ENCODE measurements at places on chromosomes 4 and X.

DNA sequence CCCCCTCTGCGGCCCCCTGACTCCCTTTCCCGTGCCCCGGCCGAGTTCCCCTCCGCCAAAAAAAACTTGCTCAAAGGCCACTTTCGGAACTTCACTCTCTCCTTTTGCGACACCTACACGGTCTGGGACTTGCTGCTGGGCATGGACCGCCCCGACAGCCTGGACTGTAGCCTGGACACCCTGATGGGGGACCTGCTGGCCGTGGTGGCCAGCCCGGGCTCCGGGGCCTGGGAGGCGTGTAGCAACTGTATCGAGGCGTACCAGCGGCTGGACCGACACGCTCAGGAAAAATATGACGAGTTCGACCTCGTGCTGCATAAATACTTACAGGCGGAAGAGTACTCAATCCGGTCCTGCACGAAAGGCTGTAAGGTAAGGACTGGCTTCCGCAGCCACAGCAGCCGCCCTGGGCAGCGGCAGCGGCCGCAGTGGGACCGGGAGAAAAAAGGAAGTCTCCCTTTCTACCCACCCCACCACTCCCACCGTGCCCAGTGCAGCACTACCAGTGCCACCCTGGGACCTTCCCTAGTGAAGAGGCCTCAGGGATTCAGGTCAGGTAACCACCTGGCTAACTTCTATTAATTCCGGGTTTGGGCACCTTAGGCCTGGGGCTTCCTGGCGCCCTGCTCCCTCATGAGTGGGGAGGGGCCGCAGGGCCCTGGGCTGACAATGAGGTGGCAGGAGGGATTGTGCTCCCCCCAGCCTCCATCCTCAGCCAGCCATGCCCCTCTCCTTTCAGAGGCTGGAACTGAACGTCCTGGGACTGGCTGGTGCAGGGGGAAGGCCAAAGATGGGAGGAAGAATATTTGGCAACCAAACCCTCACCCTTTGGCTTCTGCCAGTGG lies 1.9 kb downstream of the NALF2 start:
- no peak for DNase-seq

DNA sequence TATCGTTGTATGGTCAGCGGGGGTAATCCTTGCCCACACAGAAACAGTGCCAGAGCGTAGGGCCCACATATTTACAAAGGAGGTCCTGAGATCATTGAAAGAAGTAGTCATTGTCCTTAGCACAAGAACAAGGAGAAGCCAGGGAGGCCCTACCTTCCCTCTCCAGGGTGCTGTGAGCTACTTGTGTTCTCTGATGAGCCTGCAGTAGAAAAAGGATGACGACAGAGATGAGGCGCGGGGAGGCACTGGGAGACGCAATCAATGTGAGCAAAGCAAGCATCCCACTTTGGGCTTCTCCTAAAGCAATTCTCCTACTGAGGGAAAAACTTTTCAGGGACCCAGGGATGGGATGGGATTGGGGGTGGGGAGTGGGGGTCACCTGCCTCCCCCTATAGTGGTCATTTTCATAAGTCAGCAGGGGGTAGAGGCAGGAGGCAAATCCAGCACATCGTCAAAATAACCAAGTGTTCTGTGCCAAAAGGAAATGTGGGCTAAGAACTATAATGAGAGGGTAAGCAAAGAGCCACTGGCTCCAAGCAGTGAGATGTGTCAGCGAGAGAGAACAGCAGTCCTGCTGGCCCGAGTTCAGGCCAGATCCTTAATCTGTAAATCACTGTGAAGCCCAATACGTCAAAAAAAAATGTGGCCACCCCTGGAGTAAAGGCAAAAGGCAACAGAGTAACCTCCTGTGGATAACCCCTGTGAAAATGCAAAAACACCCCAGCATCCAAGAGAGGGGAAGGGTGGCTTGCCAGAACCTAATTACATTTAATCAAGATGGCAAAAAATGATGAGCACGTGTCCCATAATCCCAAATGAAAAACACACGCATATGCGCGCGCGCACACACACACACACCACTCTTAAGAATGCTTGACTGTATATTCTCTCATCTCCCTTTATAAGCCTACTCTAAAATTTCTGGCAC lies 136.6 kb upstream of the HHIP start:
- DNase-seq: no peak

DNA sequence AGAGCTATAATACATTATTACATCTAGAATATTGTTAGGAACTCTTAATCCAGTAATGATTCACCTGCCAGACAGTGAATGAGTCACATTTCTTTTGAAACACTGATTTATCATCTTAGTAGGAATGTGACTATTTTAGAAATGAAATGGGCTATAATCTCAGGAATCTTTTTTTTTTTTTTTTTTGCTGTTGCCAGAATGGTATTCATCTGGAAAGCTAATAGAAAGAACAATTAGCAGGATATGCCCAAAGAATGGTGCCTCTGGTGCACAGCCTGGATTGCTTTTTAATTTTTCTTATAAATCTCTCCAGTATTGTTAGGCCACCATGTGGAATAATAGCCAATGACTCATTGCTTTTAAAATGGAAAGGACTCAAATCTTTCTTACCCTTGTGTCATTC lies 181.1 kb upstream of the SMIM31 start:
- DNase-seq: no peak

DNA sequence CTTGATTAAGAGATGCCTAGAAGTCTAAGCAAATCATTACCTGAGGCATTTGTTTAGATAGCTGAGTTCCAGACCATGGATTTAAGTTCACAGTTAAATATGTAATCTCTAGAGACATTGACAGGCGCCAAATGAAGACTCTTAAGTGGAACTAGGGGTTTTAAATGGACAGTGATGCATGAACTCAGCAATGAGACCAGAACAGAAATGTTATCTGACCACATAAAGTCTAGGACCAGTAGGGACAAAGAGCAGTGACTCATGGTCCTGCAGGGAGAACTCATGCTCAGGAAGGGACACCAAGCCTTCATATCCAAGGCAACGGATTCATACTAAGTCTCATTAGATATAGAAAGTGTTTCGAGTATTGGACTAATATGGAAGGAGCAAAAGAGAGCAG lies 152.3 kb downstream of the PPARGC1A start:
- DNase-seq: no peak

- DNase-seq: no peak
These were observed 3.7 kb upstream of the SPARCL1 start for GRCh38 chr4:87532907-87533306.

DNA sequence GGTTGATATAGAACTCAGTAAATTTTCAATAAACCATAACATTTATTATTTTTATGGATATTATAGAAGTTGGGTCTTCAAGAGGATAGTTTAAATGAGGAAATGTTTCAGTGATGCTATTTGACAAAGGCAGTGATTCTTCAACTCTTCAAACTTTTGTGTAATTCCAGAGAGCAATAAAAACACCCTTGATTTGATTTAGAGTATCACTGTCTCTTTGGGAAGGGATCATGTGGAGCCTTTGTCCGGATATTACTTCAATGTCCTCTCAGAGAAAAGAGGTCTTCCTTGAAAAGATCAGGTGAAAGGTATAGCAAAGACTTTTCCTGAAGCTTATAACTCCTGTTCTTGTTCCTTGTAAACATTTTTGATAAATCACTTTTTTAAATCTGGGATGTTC lies 23.3 kb downstream of the GLRA3 start:
- no peak for DNase-seq

GRCh38 chrX:154818916-154819770 lies 13.9 kb upstream of the MPP1 start:
- DNase-seq: no peak

DNA sequence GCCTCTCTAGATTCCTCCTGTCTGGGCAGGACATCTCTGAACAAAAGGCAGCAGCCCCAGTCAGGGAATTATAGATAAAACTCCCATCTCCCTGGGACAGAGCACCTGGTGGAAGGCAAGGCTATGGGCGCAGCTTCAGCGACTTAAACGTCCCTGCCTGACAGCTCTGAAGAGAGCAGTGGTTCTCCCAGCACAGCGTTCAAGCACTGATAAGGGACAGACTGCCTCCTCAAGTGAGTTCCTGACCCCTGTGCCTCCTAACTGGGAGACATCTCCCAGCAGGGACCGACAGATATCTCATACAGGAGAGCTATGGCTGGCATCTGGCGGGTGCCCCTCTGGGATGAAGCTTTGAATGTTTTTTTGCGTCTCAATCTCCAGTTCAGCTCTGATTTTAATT lies 262.2 kb downstream of the PARM1 start:
- DNase-seq: no peak

DNA sequence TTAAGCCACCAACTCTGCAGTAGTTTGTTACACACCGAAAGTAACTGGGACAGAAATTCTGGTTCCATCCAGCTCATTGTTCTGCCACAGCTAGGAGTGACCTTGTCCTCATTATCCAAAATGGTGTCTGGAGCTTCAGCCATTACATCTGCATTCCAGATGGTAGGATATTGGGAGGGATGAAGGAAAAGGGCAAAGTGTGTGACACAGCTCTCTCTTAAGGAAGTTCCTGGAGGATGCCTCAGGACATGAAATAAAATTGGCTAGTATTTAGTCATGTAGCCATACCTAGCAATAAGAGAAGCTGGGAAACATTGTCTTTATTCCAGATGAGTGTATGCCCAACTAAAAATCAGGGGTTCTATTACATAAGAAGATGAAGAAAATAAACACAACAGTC lies 262.0 kb downstream of the BCOR start:
- no peak for DNase-seq

DNA sequence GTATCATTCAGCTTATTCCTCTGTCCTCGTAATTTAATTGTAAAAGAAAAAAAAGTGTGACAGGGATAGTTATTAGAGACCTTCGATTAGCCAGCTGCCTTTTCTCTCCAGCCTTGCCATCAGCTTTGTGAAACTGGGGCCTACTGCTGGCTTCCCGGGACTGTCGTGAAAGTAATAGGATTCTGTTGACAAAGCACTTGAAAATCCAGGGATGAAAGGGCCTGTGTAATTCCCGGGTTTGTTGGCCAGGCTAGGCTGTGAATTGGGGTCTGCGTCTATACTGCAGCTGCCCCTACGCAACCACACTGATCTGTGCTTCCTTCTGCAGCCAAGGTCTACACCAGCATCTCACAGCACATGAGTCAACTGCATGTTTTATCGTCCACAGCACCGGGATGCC lies 120.4 kb upstream of the SCML1 start:
- no peak for DNase-seq

GRCh38 chrX:71174795-71175194 lies 30.2 kb downstream of the NLGN3 start:
- no peak for DNase-seq

- no peak for DNase-seq
These were observed 108.6 kb upstream of the ARX start for GRCh38 chrX:25124391-25124790.

DNA sequence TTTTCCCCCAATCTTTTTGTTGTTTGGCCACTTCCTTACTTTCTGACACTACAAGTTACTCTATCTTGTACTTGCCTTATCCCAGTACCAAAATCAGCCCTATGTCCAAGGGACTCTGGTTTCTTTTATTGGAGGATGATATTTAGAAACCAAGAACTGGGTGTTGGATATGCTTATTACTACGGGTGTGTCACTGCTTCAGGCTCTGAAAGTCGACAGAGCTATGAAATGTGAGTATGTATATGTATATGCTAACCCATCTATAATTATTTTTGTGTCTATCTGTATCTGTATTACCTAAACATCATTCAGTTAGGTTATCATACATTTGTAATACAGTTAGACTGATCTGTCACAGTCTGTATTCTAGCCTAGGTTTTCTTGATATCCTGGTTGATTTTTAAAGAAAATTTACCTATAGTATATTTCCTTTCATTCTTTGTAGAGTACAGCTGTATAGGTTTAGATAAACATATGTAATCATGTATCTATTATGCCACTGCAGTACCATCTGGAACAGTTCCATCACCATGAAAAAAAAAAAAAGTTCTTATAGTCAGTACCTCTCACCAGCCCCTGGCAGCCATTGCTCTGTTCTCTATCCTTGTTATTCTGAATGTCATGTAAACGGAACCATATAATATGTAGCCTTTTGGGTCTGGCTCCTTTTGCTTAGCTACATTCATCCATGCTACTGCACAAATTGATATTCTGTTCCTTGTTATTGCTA lies 18.1 kb downstream of the SEC24B start:
- DNase-seq: no peak

DNA sequence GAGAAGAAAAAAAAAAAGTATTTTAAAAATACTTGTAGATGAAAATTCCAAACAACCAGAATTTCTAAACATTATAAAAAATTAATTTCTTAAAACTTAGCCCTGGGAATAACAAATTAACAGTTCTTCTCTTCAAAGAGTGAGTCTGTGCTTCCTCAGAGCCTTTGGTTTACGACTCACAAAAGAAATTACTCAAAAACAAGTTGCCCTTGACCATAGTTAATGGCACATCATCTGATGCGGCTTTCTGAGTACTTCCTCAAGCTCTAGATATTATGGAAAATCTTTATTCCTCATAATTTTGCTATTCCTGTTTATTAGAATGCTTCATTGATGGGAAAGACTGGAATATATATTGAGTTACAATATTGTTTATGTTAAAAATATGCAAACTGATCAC lies 23.7 kb downstream of the TAPT1 start:
- DNase-seq: no peak

DNA sequence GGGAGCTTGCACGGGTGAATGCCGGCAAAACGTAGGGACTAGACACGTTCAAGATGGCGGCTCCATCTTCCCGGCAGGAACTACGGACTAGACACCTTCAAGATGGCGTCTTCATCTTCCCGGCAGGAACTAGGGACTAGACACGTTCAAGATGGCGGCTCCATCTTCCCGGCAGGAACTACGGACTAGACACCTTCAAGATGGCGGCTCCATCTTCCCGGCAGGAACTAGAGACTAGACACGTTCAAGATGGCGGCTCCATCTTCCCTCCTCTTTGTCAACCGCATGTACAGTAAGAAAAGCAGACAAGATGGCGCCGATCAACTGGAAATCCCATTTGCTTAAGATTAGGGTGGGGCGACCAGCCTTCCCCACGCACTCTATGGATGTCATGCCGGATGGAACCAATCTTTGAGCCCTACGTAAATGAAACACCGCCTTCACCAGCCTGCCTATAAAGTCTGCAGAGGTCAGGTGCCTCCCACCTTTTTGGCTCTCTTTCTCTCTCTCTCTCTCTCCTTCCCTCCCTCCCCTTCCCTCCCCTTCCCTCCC lies 222.4 kb downstream of the CRLF2 start:
- DNase-seq: peak; percentile 95

DNA sequence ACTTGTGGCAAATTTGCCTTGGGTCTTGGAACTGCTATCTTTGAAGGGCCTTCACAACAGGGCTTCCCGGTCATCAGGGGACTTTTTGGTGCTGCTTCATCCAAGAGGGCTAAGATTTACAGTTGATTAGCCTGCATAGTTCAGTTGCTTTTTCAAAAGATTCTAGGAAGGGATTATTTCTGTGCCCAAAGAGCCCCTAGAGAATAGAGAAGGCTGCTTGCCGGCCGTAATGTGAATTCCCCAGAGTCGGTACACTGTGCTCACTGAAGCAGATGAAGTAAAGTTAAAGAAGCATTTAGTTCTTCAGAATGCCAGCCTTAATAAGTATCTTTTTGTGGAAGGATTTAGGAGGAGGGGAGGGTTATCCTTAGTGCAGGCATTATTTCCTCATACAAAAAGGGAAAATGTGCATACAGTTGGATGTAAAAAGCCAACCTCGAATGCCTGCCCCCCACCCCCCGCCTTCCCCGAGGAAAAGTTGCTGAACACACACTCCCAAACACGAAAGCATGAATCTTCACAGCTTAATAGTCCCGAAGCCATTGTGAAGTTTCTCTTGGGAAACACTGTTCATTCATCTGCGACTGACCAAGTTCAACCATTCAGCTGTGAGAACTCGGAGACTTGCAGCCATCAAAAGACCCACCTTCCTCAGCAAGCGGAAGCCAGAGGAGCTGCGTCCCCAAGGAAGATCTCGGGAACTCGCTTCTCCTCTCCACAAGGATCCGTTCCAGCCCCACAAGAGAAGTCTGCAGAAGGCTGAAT lies 47.6 kb downstream of the ANOS1 start:
- DNase-seq: no peak

GRCh38 chr4:165191814-165192499 lies 15.4 kb upstream of the KLHL2 start:
- no peak for DNase-seq

All from posterior vena cava (tissue), 2 donors.